ENCODE measurements at places on chromosomes 12 and 14. TPM values are rescaled to one million over a fixed set of nuclear protein-coding genes. Genes with fewer than 3 reads are reported as not detected.

DNA sequence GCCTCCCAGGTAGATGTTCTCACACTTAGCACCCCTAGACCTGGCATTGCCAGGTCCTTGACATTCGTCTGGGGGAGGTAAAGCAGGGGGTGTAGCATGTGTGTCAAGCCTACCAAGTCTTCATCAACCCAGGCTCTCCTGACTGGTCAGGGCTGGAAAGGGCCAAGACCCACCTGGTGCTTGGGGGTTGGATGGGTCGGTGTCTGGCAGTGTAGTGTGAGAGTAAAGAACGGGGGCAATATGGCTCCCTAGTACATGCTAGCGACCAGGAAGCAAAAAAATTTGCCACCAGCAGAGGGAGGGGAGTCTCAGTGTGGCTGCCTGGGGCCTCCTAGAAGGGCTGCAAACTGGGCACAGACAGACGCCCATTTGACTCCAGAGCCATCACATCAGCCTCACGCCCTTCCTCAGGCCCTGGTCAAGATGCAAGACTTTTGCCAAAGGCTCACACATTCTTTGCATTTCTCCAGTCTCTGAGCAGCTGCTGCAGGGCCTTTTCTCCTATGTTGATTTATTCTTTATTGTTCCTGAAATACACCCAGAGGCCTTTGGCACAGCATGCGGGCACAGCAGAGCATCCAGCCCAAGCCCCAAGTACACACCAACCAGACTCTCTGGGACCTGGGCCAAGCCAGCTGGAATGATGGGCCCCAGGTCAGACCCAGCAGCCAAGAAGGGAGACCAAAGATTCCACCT, 38.3 kb upstream of the PNMA1 start:
- no peak for DNase-seq

GRCh38 chr14:38549564-38549963, 293.7 kb upstream of the CLEC14A start:
- no peak for DNase-seq

DNA sequence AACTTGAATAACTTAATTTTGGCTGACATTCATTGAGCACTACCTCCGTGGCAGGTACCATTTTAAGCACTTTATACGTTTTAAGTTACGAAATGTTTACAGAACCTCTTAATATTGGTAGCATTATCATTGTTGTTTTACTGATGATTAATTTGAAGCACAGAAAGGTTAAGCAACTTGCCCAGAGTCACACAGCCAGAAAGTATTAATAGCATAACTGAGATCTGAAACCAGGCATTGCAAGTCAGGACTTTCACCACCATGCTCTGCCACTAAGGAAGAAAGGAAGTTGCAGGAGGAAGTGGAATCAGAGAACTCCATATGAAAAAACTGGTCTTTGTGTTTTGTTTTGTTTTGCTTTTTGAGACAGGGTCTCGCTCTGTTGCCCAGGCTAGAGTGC, 28.2 kb upstream of the BCAT1 start:
- no peak for DNase-seq

Gene MIP
- not detected for total RNA-seq

Gene NYNRIN
- 0.34 TPM for total RNA-seq

Gene TTC9
- total RNA-seq = 6.1 TPM

Measured in activated T-helper 2 cell treated with anti-CD3 and anti-CD28 coated beads, Interferon-gamma antibody, Interleukin-2, Interleukin-4, amounts not matched to agents 10 μg/mL and 5 μg/mL and 100 μg/mL, durations not matched to agents 14 hours and 24 hours and 36 hours (primary cell).